ENCODE measurements at places on chromosomes 7 and 10. TPM values are rescaled to one million over a fixed set of nuclear protein-coding genes. Genes with fewer than 3 reads are reported as not detected.
A peak's percentile ranks its signal among the peaks of the same experiment; 100 is the strongest.

CDNF gene
- total RNA-seq: not detected

RADIL gene
- total RNA-seq: 1.4 TPM

SLIT1 gene
- total RNA-seq: not detected

GPR37 gene
- 0.95 TPM for total RNA-seq

FZD8 gene
- total RNA-seq: 1.6 TPM

MRLN gene
- not detected for total RNA-seq

TUBGCP2 gene
- 54.5 TPM for total RNA-seq

DNA sequence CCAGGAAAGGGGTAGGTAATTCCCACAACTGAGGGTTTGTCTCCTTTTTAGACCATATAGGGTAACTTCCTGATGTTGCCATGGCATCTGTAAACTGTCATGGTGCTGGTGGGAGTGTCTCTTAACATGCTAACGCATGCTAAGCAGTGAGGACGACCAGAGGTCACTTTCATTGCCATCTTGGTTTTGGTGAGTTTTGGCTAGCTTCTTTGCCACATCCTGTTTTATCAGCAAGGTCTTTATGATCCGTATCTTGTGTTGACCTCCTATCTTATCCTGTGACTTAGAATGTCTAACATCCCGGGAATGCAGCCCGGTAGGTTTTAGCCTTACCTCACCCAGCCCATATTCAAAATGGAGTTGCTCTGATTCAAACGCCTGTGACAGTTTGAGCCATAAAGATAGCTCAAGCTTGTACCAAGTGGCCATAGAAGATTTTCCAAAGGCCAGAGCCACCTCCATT is 176.0 kb upstream of the NAMPT start:
- no peak for DNase-seq

DNA sequence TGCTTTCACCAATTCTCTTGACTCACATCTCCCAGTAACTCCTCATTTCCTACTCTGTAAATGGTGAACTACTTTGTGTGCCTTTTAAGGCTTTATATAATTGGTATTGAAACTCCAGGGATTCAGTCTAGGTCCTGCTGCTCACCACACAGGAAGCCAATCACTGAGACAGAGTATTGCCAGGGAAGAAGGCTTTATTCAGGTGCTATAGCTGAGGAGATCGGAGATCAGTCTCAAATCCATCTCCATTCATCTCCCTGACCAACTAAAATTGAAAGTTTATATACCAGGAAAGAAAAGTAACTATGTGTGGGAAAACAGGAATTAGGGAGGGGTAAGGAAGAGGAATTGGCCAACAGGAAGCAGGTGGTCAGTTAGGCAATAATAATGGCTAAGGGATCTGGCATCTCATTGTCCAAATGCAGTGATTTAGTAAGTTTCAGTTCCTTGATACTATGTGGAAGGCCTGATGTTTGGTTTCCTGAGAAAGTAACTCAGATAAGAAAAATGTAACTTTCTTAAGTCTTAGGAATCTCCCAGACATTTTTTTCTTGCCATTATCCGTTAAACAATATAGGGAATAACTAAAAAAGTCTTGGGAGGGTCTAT is 10.2 kb upstream of the SDHAF3 start:
- no peak for DNase-seq

DNA sequence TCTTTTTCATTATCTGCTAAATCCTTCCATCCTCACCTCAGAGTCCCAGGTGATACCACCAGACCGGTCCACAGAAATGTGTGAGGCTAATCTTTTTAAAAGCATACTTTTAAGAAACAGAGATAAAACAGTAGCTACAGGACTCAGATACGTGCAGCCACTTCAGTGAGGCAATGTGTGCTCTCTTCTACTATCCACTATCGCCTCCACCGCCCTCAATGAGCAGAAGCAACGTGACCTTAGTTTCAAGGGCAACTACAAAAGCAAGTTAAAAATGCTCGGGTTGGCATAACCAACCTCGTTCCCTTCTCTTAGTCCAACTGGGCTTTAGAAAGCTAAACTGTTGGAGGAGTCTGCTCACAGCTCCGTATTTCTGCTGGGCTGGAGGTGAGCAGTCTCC is 4.2 kb downstream of the FGFR2 start:
- no peak for DNase-seq

DNA sequence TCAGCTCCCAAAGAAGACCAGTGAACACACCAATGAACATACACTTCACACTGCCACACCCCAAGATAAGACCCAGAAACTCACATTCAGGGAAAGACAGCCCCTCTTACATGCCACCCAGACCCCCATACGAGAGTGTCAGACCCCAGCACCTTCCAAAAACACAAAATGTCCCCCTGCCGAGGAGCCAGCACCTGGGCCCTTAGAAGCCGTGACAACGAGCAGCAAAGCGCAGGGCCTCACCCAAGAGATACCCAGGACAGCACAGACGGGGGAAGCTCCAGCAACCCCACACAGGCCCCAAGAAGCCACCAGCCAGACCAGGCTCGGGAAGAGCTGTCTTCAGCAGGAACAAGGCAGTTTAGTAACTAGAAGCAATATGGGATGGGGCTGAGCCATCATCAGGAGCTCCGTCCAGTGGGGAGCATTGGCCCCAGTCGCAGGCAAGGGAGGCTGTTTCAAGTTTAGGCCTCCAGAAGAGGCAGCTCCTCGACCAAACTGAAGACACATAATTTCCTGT is 243.6 kb downstream of the PTPRN2 start:
- no peak for DNase-seq

GRCh38 chr7:73822319-73823173 is 8.2 kb upstream of the CLDN4 start:
- DNase-seq: peak; percentile 94

GRCh38 chr10:88971221-88972061 is 18.9 kb upstream of the ACTA2 start:
- DNase-seq: no peak

DNA sequence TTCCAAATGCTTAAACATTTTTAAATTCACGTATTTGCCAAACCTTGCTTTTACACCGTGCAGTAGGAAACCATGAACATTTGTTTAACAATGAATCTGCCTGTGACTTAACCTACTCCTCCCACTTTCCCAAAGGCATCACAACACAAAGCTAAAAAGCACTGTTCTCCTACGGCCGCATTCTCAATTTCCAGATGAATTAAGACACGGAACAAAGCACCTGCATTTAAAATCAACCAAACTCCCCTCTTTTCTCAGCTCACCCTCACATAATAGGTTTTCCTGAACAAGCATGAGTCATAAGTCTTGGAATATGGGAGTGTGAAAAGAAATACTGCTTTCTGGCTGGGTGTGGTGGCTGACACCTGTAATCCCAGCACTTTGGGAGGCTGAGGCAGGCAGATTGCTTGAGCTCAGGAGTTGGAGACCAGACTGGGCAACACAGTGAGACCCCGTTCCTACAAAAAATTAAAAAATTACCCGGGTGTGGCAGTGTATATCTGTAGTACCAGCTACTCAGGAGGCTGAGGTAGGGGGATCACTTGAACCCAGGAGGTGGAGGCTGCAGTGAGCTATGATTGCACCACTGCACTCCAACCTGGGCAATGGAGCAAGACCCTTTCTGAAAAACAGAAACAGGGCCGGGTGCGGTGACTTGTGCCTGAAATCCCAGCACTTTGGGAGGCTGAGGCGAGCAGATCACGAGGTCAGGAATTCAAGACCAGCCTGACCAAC is 51.7 kb upstream of the CYTH3 start:
- no peak for DNase-seq

GRCh38 chr10:22086730-22087401 is 83.3 kb upstream of the DNAJC1 start:
- peak; percentile 65 for DNase-seq

GRCh38 chr7:17022920-17023319 is 141.1 kb upstream of the AGR3 start:
- DNase-seq: no peak

DNA sequence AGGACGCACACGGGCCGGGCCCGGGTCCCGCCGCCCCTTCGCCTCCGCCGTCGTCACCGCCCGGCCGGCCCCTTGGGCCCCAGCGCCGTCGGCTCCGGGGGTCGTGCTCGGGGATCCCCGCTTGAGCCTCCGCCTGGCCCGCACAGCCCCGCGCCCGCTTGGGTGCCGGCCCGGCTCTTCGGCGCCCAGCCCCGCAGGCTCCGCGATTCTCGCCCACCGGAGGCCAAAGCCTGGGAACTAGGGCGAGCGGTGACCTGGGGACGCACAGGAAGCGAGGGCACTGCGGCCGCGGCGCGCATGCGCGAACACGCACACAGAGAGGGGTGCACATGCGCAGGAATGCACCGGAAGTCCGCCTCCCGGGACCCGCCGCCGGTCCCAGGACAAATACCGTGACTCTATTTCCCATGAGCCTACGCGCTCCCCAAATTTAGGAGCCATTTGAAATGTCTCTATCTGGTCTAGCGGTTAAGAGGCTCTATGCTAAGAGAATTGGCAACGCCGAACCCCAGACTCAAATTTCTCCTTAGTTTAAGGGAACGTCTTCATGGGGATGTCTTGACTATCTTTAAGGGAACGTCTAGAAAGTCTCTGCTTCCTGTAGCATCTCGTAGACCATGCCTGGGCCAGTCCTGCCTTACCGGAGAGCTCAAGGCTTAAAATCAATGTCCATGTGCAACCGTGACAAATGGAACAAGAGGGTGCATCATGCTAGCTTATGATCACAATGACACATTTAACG is at the start of gene ZNF12:
ZNF12 (minus strand) TSS at position 282 of the 742 bp plus-strand sequence. CDS start 1,774 bp downstream, outside the sequence.
- DNase-seq: peak; percentile 99

GRCh38 chr10:72729528-72729927 is 37.6 kb downstream of the MCU start:
- no peak for DNase-seq

DNA sequence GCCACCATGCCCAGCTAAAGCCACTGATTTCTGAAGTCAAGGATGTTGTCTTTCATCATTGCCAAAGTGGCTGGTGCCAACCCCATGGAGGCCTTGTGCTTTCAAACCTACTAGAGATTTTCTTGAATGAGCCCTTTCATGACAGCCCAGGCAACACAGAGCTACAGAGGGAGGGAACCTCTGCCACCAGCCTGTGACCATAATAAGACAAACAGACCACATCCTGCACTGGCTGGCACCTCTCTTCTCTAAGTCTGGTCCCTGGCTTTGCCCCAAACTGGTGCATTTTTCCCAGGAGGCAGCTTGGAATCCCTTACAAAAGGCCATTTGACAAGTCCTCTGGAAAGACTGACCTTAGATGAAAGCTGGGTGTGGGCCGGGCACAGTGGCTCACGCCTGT is 348.8 kb downstream of the GALNT17 start:
- peak; percentile 70 for DNase-seq

- DNase-seq: peak; percentile 99
Measured at GRCh38 chr7:6385110-6385781, 62.5 kb downstream of the DAGLB start.

DNA sequence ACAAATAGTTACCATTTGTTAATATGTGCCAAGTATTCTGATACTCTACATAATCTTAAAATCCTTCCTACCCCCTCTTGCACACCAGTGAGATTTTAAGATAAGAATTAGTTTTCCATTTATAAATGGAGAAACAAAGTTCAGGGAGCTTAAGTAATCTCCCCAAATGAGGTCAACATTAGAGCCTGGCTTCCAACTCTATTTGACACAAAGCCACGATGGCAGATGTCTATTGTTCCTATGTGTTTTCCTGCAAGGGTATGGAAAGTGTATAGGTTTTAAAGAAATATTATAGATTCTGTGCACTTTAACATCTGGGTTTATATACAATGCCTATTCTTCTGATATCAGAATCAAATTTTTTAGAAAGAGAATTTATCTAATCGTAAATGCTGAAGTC is 143.9 kb upstream of the SEMA3C start:
- no peak for DNase-seq

Data from H4 (cell line).